ENCODE measurements at places on chromosomes 16 and 17.
A peak's percentile ranks its signal among the peaks of the same experiment; 100 is the strongest.

DNA sequence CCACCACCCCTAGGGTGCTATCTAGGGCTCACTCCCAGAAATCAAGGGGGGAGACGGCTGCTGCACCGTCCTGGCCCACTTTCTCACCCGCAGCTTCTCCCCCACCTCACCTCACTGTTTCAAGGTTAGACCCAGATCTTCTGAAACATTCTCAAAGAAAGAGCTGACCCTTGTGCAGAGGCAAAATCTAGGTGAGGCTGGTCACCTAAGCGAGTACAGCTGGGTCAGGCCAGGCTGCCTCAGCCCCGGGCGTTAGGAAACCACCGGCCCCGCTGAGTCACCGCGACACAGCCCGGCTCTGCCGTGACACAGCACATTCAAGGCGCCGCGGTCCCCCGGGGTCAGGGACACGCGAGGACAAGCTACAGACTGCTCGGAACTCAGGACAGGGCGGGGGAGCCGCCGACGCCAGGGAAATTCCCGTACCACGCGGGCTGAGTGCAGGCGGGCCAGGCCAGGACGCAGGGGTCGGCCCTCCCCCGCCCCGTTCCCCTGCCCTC lies 27.1 kb downstream of the GNPTG start:
- peak; percentile 33 for DNase-seq

DNA sequence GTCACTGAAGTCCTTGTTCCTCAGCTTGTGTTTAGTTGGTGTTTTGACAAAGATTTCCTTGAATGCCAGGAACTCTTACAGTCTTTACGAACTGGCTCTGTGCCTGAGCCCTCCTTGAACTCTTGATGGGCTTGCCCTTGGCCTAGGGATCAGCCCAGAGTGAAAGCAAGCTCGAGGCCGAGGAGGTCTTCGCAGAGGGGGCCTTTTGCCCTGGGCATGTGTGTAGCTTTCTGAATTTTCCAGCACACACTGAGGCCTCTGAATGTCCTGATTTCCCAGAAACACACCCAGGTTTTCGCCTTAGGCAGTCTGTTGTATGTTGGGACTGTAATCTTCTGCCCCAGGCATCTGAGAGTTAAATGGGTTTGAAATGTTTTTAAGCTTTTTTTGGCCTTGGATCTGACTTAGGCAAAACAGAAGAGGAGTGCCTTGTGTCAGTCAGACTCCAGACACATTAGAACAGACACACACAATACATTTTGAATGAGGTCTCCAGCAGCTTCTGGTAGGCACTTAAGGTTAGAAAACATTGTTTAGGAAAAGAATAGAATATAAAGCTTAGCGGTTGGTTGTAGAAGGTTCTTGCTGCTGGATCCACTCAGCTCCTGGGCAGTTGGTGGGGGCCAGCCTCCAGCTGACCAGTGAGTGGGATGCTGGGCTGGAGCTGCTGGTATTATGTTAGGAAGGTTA lies 17.1 kb downstream of the FOXK2 start:
- no peak for DNase-seq

DNA sequence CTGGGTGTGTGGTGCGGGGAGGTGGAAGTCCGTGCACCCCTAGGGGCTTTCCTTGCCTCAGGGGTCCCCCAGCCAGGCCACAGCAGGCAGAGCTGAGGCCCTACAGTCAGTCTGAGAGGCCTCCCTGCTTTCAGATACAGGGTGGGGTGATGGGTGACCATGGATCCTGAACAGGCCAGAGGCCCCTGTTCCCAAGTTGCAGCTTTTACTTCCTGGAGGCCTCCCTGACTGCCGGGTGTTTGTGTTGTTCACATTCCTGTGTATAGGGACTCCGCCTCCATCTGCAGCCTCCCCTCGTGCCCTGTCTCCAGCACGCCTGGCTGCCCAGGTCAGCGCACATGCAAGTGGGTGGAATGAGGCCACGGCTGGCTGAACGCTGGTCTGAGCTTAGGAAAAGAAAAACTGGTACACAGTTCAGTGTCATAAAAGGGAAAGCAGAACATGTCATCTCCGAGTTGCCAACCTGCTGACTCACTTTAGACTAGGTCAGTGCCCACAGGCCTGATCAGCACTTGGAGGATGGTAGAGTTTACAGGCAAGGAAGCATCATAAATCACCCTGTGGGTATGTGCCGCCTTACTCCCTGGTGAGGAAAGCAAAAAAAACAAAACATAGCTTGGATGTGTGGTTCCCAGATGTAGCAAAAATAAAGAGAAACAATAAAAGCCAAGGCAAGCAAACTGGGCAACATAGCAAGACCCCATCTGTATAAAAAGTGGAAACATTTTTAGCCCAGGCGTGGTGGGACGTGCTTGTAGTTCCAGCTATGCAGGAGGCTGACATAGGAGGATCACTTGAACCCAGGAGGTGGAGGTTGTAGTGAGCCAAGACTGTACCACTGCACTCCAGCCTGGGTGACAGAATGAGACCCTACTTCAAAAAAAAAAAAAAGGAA lies 6.2 kb upstream of the SLC7A6 start:
- DNase-seq: no peak

DNA sequence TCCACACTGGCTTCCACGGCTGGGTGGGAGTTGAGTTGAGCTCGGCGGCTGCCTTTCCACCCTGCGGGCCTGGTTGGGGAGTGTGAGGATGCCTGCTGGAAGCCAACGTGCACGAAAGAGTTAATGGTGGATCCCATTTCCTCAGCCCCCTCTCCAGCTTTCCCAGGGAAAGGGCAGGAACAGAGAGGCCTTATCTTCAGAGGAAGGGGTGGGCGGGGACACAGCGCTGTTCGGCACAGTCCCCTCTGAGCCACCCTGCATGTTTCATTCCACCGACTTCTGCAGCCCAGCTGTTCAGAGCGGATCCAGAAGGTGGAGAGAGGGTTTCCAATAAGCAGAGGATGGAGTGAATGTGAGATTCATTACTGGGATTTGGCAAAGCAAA lies 295.3 kb downstream of the SEC14L1 start:
- no peak for DNase-seq

GRCh38 chr17:45973099-45973780 lies 25.8 kb upstream of the STH start:
- no peak for DNase-seq

DNA sequence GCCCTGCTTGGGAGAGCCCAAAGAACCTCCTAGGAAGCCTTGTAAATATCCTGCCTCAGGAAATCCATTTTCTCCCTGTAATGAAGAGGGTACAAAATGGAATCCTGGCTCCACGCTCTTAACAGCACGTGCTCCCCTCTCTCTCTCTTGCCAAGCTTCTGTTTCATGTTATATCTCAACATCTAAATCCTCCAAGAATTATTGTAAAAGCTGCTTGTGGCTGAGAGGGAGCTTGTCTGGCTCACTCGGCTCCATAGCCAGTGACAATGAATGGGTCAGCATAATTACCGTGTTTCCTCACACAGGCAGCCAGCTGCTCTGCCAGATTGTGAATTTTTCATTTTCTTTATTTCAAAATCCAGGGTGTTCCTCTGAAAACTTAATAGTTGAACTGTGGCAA lies 317.8 kb downstream of the RBFOX1 start:
- no peak for DNase-seq

GRCh38 chr17:74478420-74479100 lies 12.1 kb downstream of the CD300A start:
- DNase-seq: no peak

DNA sequence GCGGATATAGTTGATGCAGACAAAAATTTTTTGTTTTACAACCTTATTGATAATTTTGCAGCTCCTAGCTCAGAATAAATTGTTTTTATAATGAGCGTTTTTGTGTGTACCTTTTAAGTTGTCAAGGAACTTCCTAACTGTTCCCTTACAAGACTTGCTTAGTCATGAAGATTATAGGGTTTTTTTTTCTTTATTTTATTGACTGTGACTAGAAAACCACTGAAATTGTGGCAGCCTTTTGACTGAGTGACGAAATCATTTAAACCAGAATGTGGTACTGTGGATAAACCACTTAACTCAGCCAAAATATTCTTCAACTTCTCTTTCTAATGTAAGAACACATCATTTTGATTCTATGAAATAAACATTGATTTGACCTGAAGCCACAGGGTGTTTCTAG lies 40.8 kb upstream of the VPS4A start:
- no peak for DNase-seq

- DNase-seq: no peak
Measured at GRCh38 chr17:12376276-12376675, 289.4 kb upstream of the MYOCD start.

GRCh38 chr17:15270628-15271381 lies 5.7 kb upstream of the PMP22 start:
- no peak for DNase-seq

DNA sequence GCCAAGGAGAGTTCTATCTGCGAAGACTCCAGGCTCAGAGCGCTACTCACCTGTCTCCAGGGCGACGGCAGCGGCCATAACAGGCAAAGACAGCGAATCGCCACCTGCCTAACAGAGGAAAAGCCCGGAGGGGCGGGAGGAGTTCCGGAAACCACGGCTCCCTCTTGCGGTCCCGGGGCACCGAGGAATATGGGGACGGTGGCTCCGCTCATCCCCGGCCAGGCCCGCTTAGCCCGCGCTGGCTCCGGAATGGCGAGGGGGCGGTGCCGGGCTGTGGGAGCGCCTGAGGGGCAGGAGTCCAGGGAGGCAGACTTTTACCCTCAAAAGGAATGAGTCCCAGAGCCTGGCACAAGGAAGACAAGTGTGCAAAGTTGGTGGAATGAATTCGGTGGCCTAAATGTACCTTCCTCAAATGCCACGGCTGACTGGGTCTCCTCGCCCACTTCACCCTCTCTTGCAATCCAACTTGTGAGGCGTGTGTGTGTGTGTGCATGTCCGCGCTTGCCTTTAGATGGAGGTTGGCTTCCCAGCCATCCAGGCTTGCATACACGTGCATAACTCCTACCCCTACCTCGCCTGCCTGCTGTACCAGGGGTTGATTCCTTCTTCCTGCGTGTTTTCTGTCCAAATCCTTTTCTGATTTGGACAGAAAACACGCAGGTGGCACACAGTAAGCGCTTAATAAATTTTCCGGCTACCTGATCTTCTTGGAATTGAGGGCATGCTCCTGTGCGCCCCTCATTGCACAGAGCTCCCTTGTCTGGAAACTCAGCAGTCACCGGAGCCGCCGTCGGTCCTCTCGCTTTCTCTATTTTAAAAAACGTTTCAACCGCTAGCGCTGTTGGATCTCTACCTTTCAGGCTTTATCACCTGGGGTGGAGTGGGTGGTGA lies 3.5 kb downstream of the C17orf100 start:
- DNase-seq: no peak

- DNase-seq: no peak
Measured at GRCh38 chr17:51546114-51546513, 285.8 kb downstream of the UTP18 start.

DNA sequence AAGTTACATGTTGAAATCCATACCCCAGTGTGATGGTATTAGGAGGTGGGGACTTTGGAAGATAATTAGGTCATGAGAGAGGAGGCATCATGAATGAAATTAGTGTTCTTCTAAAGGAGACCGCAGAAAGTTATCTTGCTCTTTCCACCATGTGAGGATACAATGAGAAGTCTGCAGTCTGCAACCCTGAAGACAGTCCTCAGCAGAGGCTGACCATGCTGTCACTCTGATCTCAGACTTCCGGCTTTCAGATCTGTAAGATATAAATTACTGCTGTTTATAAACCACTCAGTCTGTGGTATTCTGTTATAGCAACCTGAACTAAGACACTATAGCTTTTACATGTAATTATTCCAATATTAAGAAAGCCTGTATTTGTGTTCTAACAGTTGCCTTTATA lies 116.7 kb upstream of the CES5A start:
- no peak for DNase-seq

- DNase-seq: no peak
Measured at GRCh38 chr17:49557312-49558024, 18.2 kb upstream of the NXPH3 start.

DNA sequence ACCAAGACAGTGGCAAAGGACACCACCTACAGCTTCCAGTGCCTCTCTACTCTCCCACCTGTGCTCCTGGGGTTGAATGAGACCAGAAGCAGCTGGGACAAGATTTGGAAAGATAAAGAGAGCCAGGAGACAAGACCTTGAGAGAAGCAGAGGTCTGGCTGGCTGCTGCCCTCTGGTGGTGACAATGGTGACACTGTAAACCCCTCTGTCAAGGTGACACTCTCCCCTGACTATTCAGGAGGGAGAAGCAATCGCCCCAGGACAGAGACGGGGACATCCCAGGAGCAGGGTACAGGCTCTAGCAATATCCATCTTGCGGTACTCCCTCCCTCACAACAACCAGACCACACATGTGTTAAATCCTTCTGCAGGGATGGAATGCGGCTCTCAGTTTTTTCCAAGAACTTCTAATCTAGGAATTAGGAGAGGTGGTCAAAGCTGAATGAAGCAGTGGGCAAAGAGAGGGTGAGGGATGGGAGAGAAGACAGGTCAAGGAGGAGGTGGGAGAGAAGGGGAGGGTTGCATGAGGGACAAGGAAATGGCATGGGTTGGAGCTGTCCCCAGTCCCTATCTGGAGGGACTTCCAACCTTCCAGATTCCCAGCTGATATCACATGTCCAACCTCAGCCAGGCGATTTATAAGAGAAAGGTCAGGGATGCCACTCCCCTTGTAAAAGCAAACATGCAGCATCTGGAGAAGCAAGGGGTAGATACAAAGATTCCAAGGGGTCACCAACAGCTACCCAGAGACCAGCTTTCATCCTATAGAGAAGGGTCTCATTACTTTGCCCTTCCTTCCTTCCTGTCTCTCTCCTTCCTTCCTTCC lies 2.9 kb downstream of the PHOSPHO1 start:
- peak; percentile 59 for DNase-seq

DNA sequence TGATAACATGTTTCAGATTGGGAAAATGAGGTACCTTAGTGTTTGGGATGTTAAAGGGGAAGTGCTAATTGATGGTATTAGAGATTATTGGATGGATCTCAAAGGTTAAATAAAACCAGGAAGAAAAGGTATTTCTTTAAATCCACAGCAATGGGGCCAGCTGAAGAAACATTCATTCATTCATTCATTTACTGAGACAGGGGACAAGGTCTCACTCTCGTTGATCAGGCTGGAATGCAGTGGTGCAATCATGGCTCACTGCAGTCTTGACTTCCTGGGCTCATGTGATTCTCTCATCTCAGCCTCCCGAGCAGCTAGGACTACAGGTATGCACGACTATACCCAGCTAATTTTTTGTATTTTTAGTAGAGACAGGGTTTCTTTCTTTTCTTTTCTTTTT lies 19.8 kb downstream of the EARS2 start:
- DNase-seq: no peak

DNA sequence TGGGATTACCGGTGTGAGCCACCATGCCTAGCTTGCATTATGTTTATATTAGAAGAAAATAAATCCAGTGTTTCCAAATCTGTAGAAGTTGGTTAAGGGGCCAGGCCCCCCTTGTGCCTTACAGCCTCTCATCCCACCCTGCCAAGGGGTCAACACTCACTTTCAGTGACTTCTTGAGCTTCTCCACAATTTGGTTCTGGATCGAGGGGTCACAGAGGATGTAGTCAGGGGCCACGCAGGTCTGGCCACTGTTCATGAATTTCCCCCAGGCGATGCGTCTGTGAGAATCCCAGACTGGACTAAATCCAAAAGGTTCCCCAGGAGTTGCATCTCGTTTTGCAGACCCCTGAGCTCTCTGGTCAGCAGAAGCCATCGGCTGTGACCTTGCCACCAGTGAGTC lies 7.2 kb downstream of the ALDH3A1 start:
- DNase-seq: no peak

GRCh38 chr16:4612977-4613635 lies 1.6 kb downstream of the UBALD1 start:
- DNase-seq: no peak
